ENCODE measurements at places on chromosomes 11 and 22.
A peak's percentile ranks its signal among the peaks of the same experiment; 100 is the strongest.

GRCh38 chr22:48885271-48885918 is 942.3 kb downstream of the BRD1 start:
- no peak for DNase-seq

DNA sequence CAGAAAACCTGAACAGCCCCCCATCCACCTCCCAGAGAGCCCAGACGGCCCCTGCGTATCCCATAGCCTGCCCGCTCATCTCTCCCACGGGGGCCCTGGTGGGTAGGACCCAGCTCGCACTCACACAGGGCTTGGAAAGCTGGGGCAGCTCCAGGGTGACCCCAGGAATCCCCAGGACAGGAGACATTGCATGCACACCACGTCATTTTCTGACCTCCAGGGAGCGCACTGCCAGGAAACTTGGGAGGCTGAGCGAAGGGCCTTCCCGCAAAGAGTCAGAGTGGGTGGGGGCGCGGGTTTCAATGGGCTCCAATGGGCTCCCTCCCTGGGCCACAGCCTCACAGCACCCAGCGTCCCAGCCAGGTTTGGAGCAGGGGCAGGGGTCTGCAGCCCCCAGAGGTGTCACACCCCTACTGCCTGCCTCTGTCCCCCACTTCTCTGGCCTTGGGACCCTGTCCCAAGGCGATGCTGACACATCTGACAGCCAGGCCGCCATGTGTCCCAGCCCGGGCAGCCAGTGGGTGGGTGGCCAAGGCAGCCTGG is 8.2 kb upstream of the SYT8 start:
- peak; percentile 91 for DNase-seq

DNA sequence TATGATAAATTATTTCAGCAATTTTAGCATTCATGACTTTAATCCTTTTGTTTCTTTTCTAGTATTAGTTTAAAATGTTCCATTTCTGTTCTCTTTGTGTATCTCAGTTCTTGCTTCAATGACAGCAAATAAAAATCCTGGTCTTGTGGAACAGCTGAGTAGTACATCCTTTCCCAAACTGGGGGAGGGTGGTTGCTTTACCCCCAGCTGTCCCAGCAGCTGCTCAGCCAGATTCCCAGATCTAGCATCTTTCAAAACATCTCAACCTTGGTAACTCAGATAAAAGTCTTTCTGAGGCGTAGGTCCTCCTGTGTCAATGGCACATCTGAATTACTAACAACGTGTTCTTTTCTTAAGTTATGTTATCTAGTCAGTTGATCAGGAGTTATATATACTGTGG is 72.2 kb upstream of the GRK2 start:
- peak; percentile 84 for DNase-seq

DNA sequence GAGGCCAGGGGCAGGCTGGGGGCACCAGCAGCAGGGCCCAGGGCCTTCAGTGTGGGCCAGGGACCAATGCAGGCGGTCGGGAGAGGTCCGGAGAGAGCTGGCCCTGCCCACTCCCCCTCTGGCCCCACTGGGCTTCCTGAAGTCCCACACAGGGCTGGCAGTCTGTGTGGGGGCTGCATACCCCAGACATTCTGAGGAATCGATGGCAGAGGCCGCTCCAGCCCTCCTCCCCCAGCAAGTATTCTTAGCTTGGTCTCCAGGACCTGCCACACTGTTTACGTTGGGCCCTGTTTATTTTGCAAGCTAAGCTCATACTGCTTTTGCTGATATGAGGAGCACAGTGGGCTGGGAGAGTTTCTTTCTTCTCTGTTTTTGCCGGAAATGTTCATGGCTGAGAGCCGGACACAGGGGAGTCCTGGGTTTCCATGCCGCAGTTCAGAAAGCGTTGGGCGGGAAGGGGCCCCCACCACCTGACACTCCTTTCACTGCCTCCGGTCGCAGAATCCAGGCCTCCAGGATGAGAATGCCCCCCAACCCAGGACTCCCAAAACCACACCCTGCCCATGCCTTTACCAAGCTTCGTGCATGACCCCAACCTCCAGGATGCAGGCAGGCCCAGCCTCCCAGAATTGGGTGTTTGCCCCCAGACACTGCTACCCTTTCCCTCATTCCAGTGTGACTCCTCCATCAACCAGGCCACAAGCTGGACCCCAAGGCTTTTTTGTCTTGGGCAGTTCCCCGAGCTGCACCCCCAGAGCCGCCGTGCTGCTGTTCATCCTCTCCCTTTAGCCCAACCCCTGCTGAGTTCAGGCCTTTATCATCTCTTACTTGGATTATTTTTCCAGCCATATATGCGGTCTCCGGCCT is 81.8 kb upstream of the KCNQ1OT1 start:
- DNase-seq = no peak

DNA sequence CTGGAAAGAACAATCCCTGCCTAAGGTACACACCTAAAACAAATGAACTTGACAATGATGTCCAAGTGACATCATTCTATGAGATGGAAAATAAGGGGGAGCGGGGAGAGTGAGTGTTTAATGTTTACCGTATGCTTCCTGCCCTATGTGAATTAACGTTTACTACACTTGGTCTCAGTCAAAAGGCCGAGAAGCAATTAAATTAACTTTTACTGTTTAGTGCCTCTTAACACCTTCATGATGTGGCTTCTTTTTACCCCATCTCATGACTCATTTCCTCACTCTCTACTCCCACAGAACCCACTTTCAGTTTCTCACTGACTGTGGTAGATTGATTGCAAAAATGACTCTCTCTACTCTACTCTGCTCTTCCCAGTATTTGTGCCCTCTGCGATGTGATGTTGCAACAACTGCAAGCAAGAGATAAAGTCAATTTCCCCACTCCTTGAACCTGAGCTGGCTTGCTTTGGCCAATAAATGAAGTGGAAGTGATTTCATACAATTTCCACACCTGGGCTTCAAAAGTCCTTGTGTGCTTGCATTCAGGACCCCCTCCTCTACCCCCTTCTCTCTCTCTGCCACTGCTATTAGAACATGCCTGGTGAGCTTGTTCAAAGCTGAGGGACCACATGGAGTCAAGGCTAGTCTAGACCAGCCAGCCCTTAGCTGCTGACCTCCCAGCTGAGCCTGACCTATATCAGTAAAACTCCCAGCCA is 11.6 kb upstream of the ALKBH3 start:
- peak; percentile 33 for DNase-seq

DNA sequence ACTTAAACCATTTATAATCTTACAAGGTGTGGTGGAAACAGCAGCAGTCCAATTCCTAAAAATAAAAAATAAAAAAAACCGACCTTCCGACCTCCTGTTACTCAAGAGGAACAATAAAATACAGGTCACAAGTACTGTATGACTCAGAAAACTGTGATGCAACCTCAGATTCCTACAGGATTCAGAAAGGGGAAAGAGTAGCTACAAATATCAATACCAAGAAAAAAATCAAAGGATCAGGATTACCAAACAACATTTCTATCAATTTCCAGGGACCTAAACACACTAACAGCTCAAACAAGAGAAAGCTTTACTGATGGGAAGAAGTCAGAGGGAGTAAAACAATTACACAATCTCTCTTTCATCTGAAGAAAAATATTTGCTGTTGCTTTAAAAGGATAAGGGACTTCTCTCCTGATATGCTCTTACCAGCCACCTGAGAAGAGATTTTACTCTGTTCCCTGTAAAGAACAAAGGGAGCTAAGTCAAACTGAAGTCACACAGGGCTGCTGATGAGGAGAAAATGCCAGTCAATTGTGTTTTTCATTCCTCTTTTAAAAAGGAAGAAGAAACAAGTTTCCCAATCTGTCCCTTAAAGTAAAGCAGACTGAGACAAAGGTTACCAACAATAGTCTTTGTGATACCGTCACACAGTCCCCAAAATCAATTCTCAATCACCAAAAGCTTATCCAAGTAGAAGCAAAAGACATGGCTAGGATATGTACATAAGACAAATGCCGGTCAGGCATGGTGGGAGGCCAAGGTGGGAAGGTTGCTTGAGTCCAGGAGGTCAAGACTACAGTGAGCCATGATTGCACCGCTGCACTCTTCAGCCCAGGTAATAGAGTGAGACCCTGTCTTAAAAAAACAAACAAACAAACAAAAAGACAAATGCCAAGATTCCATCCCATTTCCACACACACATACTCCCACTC is 39.3 kb downstream of the AMBRA1 start:
- peak; percentile 45 for DNase-seq

DNA sequence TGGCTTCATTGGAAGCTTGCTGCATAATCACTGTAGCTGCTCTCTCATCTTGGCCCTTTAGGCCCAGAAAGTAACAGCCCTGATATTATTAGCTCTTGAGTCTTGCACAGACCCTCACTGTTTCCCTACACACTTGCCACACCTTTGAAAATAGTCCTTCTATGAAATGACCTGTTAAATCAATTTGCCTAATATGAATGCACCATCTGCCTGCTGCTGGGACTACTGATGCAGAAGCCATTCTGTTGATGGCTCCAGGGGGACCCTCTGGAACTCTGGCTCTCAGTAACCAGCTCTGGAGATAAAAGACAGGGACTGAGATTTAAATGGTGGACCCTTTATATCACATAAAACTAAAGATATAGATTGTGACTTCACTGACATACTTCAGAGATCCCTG is 14.7 kb upstream of the AMPD3 start:
- no peak for DNase-seq

DNA sequence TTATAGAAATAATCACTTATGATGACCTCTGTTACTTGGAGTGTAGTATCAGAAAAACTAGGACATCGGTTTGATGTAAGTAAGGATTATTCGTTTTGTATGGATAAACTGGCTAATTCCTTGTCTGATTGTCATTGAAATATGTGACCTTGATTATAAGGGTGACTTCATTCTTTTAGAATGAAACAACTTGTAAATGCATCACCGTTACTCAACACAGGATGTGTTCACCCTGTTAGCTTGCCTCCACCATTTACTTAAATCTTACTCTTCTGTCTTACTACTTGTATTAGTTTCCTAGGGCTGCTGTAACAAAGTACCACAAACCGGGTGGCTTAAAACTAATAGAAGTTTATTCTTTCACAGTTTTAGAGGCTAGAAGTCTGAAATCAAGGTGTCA is 7.9 kb downstream of the SFI1 start:
- DNase-seq = no peak

- no peak for DNase-seq
These were observed 473.8 kb upstream of the API5 start for GRCh38 chr11:42837994-42838393.

DNA sequence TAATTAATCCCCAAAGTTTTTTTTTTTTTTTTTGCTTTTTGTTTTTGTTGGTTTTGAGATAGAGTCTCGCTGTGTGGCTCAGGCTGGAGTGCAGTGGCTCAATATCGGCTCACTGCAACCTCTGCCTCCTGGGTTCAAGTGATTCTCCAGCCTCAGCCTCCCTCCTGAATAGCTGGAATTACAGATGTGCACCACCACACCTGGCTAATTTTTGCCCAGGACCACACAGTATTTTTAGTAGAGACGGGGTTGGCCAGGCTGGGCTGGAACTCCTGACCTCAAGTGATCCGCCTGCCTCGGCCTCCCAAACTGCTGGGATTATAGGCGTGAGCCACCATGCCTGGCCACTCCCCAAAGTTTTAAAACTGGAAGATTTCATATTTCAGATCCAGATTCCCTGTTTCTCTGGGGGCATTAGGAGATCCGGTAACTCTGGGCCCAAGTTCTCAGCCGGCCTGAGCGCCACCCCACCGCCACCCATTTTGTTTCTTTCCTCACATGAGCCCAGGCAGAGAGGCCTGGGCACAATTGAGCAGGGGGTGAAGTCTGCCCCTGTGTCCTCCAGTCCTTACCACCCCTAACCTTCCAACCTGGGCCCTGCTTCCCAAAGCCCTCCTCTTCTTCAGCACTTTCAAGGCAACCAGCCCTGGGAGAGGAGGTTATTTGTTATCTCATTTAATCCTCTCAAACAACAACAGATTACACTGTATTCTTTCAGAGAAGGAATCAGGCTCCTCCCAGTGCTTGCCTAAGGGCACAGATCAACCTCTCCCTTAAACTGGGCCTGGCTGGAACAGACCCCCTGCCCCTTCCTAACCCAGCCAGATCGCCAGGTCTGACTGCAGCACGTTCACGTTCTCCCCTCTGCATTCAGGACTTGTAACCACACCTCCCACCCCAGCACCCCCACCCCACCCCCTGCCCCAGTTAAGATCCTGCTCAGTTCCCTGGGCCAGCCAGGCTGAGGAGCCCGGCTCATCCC is 1.9 kb upstream of the CSNK1E start:
- no peak for DNase-seq

DNA sequence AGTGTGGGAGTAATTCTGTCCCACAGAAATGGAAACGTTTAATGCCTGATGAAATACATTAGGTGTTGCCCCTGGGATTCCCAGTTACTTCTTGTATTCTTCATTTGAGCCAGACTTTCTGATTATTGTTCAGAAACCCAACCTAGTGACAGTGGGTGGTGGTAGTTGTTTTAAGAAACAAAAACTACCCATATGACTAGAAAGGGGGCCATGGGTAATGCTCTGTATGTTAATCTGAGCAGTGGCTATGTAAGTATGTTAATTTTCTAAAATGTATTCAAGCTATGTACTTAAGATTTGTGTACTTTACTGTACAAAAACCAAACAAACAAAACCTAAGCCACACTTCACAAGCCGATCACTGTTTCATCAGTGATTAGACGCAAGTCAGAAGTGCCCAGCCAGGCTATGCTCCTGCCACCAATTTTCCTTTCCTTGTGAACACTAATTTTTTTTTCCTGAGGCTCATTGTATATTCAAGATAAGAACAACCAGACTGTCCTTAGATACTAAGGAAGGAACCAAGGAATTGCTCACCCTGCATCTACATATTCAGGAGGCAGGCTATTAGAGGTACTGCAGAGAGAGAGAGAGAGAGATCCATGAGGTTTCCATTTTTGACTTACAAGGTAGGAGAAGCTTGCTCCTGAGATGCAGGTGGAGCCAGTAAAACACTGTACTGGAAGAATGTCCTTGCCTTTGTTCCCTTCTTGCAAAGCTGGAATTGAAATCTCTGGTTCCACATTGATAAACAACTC is 122.7 kb downstream of the DBX1 start:
- no peak for DNase-seq

GRCh38 chr11:107563702-107564101 is 1.8 kb downstream of the ALKBH8 start:
- DNase-seq = peak; percentile 77

- no peak for DNase-seq
These were observed 30.4 kb downstream of the DUSP8 start for GRCh38 chr11:1541474-1542204.

DNA sequence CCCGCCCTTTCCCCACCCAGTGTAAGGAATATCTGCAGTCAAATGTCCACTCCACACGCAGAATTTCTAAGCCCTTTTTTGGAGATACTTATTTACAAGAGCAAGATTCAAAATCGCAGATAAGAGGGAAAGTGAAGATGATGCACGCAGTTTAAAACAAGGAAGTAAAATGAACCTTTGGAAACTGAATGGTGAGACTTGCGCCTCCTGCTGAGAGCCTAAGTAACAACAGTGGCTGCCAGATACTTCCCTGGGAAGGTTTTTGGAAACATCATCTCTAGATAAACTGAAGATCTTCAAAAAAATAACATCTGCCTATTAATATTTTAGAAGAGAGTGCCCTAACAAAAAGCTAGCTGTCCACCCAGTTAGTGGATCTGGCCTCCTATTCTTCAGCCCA is 963.1 kb upstream of the FAT3 start:
- no peak for DNase-seq

Data from myocyte (in vitro differentiated cells).